ENCODE measurements at places on chromosomes 11 and 22.
A peak's percentile ranks its signal among the peaks of the same experiment; 100 is the strongest.

DNA sequence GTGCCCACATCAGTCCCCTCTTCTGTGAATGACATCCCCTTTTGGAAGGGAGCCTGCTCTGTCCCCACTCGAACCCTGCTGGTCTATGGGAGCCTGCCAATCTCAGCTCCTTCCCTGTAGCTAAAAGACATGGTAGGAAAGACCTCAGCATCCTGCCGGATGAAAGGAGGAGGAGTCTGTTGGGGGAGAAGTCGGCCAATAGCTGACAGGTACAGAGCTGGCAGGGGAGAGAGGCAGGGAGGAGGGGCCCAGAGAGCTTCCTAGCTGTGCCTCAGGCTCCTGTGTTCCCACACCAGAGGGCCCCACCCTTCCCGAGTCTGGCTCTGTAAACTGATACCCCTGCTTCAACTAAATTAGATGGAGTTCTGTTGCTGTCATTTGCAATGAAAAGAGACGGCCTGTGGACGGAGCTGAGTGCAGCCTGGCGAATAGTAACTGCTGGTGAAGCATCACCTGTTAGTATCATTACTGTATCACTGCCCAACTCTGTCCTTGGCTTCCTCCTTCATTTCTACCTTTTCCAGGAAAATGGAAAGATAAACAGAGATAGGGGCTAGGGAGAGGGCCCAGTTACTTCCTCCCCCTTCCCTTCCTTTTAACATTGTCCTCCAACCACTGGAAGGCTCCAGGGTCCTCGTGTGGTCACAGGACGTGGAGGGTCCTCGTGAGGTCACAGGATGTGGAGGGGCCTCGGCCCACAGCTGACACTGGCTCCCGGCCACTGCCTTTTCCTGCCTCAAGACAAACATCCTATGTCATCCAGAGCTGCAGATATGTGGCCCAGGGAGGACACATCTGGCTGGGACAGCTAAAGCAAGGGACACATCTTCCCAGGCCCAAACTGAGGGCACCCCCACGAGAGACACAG lies 15.1 kb downstream of the FXYD6 start:
- DNase-seq, result no peak

GRCh38 chr22:50014053-50014501 lies 1.5 kb upstream of the IL17REL start:
- DNase-seq, result no peak

DNA sequence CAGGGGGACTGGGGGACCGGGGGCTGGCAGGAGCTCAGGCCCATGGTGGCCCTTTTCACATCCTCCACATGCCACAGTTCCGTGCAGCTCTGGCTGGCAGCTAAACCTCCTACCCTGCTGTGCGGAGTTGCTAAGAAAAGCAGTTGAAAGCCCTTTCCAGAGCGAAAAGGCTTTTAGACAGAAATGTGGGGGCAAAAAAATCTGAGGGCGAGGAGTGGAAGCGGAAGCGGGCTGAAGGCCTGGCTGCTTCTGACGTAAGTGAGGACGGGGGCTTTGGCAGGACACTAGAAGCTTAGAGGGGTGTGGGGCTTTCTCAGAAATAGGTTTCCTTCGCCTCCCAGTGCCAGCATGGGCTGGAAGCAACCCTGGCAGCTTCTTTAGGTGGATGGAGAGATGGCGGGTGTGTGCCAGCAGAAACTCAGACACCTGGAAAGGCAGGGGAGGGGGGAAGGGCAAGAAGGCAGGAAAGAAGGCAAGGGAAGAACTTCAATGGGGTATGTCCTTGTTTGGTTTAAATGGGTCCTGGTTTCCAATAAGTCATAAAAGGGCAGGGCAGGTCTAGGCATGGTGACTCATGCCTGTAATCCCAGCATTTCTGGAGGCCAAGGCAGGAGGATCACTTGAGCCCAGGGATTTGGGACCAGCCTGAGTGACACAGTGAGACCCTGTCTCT lies 11.2 kb upstream of the DGKZ start:
- DNase-seq, result no peak

GRCh38 chr22:44427611-44428470 lies 70.2 kb downstream of the RTL6 start:
- no peak for DNase-seq

DNA sequence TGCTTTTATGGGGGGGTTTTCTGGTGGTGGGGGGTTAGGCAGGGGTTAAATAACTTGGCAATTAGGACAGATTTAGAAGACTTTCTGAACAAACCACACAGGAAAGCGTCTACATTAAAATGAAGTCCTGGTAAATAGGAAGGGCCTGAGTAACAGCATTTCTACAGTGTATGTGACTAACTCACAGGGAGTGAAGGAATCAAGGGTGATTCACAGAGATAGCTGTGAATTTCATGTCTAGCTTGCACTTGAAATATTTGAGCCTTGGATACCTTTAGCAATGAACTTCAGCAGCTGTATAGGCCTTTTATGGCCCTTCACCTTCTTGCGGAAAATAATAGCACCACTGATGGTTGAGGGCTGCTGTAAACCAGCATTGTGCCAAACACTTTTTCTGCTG lies 26.1 kb upstream of the LDHA start:
- DNase-seq, result no peak

DNA sequence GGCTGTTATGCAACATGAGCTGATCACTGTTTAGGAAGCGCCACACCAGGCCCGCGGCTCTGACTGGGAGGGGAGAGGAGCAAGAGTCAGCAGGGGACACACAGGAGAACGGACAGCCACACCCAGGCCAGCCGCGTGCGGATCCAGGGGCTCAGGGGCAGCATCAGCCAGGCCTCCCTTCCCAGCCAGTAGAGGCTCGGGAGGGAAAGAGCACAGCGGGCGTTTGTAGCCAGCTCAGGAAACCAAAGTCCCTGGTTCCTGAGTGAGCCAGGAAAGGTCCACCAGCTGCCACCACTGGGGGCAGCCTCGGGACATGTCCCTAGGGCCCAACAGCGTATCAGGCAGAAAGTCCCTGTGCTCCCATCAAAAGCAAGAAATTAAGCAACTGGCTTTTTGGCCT lies 71.8 kb upstream of the PITPNB start:
- no peak for DNase-seq

- peak; percentile 86 for DNase-seq
Observed at GRCh38 chr22:49838771-49839717, 11.4 kb upstream of the BRD1 start.

GRCh38 chr11:32902089-32902665 lies 9.6 kb downstream of the QSER1 start:
- no peak for DNase-seq

GRCh38 chr11:120108154-120108784 lies 29.6 kb downstream of the TRIM29 start:
- DNase-seq, result peak; percentile 23

DNA sequence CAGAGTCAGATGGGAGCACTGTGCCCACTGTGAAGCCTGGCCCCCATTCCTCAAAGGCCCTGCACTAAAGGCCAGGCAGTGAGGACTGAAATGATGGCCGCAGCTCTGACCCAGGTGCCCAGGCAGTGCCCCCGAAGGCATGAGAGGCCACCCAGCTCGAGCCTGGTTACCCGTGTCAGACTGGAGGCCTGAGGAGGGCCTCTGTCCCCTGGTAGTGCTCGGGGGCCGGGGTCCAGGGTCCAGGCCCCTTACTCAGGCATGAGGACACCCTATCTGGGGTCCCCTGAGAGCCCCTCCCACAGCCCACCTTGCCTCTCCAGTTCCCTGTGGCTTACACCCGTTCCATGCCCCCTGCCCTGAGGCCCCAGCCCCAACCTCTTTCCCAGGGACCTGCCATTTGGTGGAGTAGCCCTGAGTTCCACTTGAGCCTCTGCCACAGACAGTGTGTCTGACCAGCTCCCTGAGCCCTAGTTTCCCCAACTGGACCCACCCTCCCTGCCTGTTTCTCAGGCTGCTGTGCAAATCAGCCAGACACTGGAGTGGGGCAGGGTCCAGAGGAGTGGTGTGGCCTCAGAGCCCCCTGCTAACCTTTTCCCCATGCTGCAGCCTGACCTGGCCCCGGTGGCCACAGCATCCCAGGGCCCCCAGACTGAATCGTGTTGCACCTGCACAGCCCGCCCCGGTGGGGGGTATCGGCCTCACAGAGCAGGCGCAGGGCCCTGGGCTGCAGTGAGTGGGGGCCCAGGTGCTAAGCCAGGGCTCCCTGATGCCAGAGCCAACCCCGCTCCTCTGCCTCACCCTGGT lies 10.8 kb upstream of the ANKRD13D start:
- no peak for DNase-seq

GRCh38 chr11:68954836-68955606 lies 25.8 kb downstream of the MRGPRD start:
- no peak for DNase-seq

GRCh38 chr11:34298871-34299270 lies 58.9 kb downstream of the ABTB2 start:
- no peak for DNase-seq

GRCh38 chr11:118715245-118715831 lies 35.9 kb upstream of the TREH start:
- DNase-seq, result no peak

DNA sequence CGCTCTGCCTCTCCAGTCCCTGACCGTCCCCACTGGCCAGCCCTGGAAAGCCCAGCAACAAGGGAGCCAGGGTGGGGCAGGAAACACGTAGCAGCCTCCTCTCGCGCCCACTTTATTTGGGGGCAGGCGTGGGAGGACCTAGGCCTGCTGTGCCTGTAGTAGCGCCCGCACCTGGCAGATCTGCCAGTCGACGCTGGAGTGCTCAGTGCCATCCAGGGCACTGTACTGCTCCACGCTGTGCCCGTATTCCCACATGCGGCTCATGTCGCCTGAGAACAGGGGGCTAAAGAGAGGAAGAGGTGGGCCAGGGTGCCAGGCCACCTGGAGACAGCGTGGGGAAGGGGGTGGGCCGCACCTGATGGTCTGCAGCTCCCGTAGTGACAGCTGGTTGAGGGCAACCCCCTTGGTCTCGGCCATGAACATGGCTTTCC lies 17.0 kb upstream of the DRICH1 start:
- DNase-seq, result no peak

- no peak for DNase-seq
Observed at GRCh38 chr11:128720522-128720985, 26.7 kb downstream of the FLI1 start.

DNA sequence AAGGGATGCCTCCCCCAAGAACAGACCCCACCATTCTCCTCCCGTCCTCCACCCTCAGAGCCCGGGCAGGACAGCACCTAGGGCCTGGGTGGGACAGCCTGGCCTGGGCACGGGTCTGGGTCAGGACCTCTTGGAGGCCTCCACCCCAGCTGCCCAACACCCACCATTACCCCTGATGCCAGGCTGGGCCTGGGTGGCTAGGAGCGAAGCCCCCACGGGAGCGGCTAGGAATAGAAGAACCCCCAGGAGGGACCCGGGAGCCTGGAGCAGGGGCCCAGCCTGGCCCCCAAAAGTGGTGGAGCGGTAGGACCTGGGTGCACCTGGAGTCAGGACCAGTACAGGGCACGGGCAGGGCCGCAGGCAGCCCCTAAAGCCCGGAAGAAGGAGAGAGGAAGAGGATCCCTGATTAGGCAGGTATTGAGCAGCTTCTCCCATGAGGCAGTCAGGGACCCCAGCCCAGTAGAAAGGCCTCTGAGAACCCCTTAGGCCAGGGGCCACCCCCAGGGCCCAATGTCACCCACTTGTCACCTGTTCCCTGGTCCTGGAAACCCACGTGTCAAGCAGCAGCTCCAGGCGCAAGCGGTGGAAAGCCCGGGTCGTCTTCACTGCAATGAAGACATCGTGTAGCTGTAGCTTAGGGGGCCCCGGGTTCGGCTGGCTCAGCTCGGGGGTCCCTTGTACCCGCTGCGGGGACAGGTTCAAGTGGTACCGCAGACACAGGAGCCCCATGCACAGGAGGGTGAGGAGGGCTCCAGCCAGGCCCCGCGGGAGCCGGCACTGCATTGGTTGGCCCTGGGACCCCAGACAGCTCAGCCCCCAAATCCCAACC lies 575 bp downstream of the MFNG start:
- DNase-seq, result peak; percentile 38

GRCh38 chr11:2303627-2304505 lies 2.1 kb downstream of the TSPAN32 start:
- no peak for DNase-seq

DNA sequence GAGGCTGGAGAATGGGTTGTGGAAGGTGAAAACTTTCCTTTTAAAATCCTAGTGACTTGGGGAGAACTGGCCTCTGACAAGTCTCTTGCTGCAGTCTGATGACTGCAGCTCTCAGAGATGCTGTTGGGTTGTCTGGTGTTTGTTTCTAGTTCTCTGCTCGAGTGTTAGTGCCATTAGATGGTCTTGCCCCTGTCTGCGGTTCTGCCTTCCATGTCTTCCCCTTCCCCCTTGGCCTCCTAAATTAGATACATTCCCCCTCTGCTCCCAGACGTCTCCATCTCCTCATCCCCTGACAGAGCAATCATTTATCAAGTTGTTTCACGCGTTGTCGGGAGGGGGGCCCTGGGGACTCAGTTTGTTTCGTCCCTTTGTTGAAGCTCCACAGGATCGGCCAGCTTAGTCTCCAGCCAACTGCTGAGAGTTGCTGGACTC lies 67.7 kb downstream of the CECR2 start:
- no peak for DNase-seq

- DNase-seq, result no peak
Observed at GRCh38 chr22:37208401-37209139, 3.7 kb downstream of the SSTR3 start.

- DNase-seq, result no peak
Observed at GRCh38 chr11:68037411-68038225, 1.2 kb upstream of the TCIRG1 start.

- DNase-seq, result no peak
Observed at GRCh38 chr22:22351366-22351765, 106.8 kb downstream of the VPREB1 start.

GRCh38 chr11:103594283-103594682 lies 442.2 kb upstream of the DDI1 start:
- DNase-seq, result no peak

- DNase-seq, result peak; percentile 94
Observed at GRCh38 chr11:64206457-64207255, at the start of gene FERMT3. TSS of gene FERMT3 (plus strand) at chr11:64206721. CDS start at chr11:64207365, 644 bp downstream.

DNA sequence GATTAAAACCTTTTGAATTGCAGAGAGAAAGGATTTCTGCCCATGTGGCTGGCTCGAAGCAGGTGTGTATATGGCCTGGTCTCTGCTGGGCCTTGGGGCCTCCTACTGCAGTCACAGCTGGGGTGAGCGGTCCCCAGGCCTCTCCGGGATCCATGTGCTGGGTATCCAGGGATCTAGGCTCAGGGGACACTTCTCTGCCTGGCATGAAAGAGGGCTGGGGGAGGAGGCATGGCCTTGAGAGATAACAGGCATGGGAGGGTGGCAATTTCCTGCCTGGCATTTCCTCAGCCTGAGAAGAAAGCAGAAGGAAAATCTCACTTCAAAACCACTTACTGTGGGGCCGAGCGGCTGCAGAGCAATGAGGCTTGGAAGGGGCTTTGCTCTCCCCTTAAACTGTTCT lies 20.3 kb upstream of the PARVG start:
- DNase-seq, result no peak

Data from thymus (tissue), 14 donors.